ENCODE measurements at places on chromosomes 7 and 10.
A peak's percentile ranks its signal among the peaks of the same experiment; 100 is the strongest.

- DNase-seq: peak; percentile 7
These were observed 163.7 kb downstream of the SRPK2 start for GRCh38 chr7:105224884-105225651.

DNA sequence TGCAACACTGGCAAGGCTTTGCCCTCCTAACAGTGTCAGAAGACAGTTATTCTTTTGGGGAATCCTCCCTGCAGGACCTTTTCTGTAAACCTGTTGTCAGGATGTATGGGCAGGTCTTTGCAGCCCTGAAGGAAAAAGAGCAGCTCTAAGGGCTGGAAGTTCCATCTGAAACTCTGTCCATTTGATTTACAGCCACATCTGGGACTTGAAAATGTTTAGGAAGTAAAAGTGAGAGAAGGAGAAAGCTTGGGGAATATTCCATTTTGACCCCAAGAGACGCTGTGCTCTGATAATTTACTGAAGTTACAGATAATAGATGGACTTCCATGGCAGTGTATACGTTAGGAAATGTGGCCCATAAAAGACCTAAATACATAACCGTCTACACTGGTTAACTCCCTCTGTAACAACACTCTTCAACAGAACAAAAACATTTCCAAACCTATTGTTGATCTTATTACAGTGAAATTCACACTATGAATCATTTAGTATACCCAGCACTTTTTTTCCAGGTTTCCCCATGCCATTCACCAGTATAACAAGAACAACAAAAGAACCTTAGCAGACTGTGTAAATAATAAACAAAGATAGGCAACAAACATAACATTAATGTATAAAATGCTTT, 89.1 kb downstream of the KIAA1549 start:
- no peak for DNase-seq

DNA sequence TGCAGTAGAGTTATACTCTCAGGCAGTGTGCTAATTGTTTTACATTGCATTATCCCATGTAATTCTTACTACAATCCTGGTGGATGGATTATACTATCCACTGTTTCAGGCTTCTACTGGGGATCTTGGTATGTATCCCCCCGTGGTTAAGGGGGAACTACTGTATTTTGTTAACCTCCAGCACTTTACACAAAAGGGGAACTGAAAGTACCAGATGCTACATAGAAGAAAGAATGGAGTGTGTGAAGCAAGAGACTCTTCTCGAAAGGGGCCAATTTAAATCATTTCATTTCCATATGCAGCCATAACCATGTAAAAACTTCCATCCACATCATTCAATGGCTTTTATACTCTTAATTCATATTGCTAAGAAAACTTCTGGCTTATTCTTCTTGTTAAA, 69.4 kb downstream of the C1GALT1 start:
- peak; percentile 93 for DNase-seq

DNA sequence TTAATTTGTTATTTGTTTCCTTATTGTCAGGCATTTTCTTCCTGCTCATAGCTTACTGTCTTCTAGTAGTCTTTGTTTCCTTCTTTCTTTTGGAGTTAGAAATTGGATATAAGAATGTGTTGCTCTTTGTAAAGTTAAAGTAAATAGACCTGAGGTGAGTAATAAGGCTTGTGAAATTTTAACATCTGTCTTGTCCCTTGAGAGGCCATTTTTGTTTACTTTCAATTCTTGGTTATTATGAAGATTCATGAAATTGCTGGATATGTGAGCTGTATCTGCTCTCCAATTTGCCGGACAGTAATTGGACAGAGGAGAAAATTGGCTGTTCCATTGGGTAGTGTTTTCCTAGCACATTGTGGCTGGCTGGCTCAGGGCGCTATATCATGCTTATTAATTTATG, 260.7 kb downstream of the EXOC4 start:
- DNase-seq: no peak

DNA sequence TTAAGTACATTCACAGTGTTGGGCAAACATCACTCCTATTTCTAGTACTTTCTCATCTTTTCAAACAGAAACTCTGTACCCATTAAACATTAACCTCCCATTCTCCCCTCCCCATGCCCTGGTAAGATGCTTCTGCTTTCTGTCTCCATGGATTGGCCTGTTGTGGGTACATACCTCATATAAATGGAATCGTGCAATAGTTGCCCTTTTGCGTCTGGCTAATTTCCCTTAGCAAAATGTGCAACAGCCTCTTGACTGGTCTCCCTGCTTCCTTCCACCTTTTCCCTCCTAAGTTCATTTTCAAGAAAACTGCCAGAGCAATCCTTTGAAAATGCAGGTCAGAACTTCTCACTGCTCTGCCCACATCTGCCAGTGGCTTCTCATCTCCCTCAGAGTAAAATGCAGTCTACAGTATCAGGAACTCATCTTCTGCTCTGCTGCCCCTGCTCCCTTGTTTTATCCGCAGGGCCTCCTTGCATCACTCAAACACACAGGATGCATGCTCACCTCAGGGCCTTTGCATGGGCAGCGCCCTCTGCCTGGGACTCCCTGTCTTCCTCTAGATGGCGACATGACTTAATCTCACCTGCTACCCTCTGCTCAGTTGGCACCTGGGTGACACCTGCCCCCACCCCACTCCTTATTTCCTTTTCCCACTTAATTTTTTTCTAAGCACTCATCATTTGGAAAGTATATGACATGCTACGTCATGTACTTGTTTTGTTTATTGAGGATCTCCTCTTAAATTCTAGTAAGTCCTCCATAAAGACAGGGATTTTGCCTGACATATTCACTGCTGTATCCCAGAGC, 44.3 kb upstream of the ECHDC3 start:
- DNase-seq: no peak

GRCh38 chr10:72665925-72666324, 26.0 kb upstream of the MCU start:
- no peak for DNase-seq

GRCh38 chr10:86067436-86068050, 299.1 kb downstream of the GRID1 start:
- DNase-seq: no peak

- no peak for DNase-seq
These were observed 57.5 kb upstream of the MGAM2 start for GRCh38 chr7:142053988-142054387.

- DNase-seq: no peak
These were observed 27.5 kb upstream of the SMARCD3 start for GRCh38 chr7:151275813-151276577.

GRCh38 chr10:80760914-80761371, 223.2 kb downstream of the SH2D4B start:
- DNase-seq: no peak

- peak; percentile 40 for DNase-seq
These were observed 130.9 kb downstream of the SND1 start for GRCh38 chr7:127782654-127783559.

DNA sequence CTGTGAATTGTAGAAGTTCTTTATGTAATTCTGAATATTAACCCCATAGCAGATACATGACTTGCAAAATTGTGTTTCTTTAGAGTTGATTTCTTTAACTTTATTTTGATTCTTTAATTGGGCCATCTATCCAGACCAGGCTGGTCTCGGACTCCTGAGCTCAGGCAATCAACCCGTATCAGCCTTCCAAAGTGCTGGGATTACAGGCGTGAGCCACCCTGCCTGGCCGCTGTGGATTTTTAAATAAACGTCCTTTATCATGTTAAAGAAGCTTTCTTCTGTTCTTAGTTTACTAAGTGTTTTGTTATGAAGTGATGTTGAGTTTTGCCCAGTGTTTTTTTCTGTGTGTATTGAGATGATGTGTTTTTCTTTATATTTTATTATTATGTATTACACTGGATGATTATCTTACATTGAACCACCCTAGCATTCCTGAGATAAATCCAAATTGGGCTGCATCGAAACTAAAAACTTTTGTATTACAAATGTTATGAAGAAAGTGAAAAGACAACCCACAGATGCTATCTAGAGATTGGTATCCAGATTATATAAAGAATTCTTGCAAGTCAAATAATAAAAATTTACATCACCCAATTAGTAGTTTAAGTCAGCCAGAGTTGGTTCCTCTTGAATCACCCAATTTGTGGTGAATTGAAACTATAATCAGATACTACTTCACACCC, 118.1 kb downstream of the TPST1 start:
- DNase-seq: no peak

DNA sequence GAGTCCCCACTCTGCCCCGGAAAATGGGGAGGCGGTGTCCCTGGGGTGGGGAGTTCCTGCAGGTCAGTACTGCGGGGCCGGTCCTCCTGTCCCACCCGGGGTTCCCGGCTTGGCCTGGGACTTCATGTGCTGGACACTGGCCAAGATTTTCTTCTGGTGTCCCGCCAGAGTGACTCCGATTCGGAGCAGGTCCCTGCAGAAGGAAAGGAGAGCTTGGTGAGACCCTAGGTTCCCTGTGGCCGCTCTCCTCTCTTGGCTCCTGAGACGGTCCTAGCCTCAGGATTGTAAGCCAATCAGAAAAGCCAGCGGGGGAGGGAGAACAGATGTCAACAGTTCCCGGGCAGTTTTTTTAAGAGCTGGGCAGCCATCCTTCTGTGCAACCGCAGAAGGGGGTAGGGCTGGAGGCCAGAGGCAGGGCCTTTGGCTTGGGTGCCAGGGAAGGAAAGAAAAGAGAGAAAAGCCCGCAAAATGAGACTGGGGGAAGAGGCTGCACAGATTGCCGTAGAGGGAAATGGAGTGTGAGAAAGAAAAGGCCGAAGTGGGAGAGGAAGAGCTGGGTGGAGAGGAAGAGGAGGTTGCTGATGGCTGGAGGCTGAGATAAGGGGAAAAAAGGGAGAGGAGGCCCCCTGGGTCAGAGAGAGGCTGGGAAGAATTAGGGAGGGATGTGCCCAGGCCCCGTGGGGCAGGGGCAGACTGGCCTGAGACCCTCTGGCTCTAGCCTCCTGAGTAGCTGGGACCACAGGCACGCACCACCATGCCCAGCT, 23.7 kb downstream of the EPHB4 start:
- DNase-seq: peak; percentile 46

GRCh38 chr10:98885378-98885777, 350.3 kb downstream of the HPSE2 start:
- DNase-seq: no peak

DNA sequence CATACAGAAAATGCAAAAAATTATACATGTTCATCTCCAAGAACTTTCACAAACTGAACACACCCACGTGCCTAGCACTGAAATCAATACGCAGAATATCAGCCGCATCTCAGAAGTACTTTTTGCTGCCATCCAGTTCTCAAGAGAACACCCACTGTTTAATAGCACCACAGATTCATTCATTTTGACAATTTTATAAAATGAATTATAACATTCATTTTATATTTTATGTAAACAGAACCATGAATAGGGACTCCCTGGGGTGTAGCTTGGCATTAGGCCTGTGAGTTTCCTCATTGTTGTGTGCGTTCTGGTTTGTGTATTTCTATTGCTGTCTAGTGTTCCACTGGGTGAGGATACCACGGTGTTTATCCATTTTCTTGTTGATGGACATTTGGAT, 77.3 kb upstream of the PIP4K2A start:
- no peak for DNase-seq

- DNase-seq: no peak
These were observed 128.5 kb downstream of the SND1 start for GRCh38 chr7:127780489-127780888.

- no peak for DNase-seq
These were observed 626.1 kb upstream of the GALNT17 start for GRCh38 chr7:70505886-70506285.

DNA sequence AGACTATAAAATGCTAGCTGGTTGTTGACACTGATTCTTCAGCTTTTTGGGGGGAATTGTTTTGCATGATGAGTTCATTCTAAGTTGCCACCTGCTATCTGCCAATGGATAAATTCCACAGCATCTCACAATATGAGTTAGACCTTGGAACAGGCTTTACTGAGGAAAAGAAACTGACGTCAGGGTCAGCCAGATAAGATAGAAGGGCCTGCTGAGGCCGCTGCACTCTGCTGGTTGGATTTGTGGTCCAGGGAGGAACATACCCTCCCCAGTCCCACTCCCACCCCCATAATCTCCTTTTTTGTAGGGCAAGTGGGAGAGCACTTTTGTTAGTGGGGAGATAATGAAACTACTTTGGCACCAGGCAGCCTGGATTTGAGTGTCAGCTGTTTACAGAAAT, 110.6 kb upstream of the PRR15 start:
- no peak for DNase-seq

DNA sequence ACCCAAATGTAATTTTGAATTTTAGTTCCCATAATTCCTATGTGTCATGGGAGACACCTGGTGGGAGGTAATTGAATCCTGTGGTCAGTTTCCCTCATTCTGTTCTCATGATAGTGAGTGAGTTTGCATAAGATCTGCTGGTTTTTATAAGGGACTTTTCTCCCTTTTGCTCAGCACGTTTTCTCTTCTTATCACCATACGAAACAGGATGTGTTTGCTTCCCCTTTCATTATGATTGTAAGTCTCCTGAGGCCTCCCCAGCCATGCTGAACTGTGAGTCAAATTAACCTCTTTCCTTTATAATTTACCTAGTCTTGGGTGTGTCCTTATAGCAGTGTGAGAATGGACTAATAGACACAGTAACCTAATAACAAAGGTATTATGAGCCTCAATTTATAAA, 36.1 kb upstream of the ZNF736 start:
- no peak for DNase-seq

- DNase-seq: no peak
These were observed 508.4 kb downstream of the TFEC start for GRCh38 chr7:115522174-115522573.

DNA sequence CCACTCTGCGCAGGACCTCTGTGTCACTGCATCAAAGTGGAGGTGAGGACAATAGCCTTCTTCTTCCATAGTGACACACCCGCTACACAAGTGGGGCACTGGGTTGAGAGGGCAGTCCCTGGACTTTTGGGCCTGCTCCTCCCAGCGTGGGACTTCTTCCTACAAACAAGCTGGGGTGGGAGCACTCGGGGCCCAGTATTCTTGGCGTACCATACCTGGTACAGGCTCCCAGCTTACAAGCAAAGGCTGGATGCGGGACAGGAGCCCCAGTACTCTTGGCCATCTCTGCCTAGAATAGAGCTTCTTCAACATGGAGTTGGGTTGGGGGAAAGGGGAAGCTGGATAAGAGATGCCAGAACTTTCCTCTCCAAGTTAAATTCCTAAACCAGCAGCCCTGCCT, 426.8 kb upstream of the FOXK1 start:
- DNase-seq: no peak

DNA sequence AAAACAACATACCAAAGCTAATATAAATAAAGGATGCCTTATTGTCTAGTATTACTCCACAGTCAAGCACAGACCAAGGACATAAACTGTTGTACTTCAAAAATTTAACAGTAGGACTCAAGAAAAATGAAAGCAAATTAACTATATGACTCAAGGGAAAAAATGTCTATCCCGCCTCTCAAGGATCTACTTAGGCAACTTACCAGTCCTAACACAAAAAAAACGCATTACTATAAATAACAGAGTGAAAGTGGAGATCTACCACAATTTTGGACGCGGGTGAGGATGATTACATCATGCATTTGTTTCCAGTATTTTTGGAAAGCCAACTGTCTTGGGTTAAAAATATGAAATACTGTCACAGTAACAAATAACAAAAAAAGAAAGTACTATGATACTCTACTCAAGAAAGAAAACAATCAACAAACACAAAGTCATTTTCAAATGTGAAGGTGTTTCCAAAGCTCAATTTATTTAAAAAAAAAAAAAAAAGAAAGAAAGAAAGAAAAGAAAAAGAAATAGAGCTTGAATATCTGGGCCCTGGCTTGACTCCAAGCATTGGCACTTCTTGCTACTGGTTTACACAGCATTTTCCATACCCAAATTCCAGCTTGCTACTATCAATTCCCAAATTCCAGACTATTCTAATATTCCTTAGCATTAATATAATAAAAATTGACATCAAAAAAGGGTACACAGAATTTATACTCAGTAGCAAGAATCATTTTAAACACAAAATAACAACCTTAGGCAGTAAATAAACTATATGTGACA, 99.4 kb downstream of the RSU1 start:
- DNase-seq: no peak

Measured in OCI-LY7 (cell line).